ENCODE measurements at places on chromosomes 6 and 20.

DNA sequence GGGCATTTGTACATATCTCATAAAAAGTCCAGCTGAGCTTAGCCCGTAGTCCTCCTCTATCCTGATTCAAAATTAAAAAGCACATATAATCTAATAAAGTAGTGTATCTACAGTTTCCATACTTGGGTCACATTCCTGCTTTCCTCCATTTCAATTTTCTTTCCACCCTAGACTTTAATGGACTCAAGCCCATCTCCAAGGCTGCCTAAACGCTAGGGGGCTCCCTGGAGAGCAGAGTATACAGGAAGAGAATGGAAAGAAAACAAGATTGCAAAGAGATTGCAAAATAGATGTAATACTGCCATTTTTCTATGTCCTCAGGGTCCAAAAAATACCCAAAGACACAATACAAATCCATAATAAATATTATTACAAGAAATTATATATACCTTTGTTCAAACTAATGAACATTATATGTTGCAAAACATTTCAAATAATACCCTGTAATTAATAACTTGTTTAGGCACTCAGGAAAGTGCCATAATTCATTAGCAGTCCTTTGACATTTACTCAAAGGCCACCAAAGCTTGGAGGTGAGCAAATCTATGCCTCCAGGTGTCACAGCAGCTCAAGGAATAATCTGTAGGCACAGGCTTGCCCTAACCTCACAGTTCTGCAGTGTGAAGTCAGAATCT is 2.4 kb upstream of the MCM3 start:
- DNase-seq: no peak

DNA sequence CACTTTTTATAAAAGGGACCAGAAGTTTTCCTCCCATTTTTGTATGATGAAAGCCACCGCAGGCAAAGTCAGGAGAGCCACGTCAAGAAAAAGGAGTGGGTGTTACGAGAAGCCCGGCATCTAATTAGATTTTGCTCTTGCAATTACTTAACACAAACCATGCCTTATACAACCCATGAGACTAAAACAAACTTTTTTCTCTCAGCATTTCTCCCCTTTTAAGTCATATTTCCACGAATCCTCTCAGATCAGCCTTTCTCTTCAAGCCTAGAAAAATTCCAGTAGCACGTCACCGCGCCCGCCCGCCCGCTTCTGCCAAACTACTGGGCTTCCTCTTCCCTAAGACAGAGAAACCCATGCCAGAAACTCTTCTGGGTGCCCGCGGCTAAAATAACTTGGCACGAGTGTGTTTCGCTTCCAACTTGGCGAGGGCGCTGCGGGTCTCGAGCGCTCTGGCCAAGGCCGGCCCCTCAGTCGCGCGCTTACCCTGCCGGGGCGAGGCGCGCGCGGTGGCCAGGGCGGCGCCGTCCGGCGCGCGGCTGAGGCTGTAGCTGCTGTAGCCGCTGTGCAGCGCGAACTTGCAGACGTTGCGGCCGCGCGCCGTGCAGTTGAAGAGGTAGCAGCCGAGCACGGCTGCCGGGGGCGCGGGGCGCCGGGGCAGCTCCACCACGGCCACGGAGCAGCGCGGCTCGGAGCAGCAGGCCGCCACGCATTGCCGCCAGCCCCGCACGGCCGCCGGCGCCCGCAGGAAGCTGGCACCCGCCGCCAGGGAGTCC is 1.0 kb downstream of the LRP11 start:
- no peak for DNase-seq

- peak; percentile 45 for DNase-seq
These were observed 17.6 kb upstream of the EIF2S2 start for GRCh38 chr20:34129518-34130162.

DNA sequence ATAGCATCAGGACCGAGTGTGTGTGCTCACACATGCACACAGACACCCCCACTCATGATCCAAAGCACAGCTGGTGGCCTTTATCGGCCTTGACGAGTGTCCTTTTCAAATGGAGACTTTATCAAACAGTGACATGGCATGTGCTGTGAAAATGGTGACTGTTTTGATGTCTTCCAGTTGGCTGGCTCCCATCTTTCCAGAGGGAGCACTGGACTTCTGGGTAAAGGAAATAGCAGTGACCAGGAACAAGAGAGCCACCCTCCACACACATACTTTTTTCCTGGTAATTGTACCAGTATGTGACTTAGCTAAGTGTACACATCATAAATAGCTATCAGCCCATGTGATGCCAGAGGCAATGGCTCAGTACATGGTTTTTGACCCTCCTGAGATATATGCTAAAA is 52.7 kb downstream of the ZDHHC14 start:
- no peak for DNase-seq
